Activated T-cell treated with anti-CD3 and anti-CD28 coated beads for 1 hour (primary cell): ENCODE measurements at places on chromosomes 13 and 19.

- DNase-seq = no peak
Measured at GRCh38 chr13:22447132-22447886, 733.5 kb upstream of the SGCG start.

DNA sequence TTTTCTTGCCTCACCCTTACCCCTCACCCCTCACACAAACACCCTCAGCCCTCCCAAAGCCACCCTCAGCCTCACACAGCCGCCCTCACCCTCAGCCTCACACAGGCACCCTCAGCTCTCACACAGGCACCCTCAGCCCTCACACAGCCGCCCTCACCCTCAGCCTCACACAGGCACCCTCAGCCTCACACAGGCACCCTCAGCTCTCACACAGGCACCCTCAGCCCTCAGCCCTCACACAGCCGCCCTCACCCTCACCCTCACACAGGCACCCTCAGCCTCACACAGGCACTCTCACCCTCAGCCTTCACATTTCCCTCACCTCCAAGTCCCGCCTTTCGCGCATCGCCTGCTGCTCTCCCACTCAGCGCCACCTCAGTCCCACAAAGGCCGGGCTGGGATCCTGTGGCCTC is 287 bp upstream of the ZSCAN22 start:
- no peak for DNase-seq

DNA sequence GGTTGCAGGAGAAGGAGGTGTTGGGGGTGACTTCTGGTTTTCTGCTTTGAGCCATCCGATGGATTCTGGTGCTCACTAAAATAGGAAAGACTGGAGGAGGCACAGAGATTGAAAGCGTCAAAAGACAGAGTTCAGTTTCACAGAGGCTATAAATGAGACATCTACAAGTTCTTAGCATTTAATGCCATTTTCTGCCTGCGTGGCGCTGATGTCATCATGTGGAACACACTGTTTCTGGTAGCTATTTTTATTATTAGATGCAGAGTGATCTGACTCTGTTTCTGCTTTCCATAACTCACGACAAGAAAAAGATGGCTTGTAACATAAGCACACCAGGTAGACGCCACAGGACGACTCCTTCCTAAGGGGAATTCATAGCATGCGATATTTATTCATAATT is 3.3 kb upstream of the SLC39A3 start:
- DNase-seq = no peak

- no peak for DNase-seq
Measured at GRCh38 chr13:47129461-47129860, 232.6 kb upstream of the HTR2A start.

DNA sequence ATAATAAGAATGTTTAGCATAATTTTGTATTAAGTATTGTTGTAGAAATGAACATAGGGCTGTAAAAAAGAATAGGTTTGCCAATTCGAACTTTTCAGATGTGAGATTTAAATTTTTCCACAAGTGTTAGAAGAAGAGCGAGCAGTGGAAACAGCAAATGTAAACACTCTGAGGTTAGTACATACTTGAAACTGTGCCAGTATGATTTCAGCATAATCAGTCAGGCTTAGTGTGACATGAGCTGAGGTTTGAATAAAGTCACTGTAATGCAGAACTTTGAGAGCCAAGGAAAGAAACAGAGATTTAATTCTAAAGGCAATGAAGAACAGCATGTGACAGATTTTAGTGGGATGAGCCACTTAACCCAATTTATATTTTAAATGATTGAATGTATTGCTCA is 2166.4 kb downstream of the PCDH9 start:
- no peak for DNase-seq

- no peak for DNase-seq
Measured at GRCh38 chr19:9735986-9736385, 32.6 kb downstream of the ZNF846 start.

- DNase-seq = no peak
Measured at GRCh38 chr19:17156947-17157302, 58.2 kb upstream of the USE1 start.

- DNase-seq = no peak
Measured at GRCh38 chr19:5057860-5058259, 88.9 kb downstream of the KDM4B start.

DNA sequence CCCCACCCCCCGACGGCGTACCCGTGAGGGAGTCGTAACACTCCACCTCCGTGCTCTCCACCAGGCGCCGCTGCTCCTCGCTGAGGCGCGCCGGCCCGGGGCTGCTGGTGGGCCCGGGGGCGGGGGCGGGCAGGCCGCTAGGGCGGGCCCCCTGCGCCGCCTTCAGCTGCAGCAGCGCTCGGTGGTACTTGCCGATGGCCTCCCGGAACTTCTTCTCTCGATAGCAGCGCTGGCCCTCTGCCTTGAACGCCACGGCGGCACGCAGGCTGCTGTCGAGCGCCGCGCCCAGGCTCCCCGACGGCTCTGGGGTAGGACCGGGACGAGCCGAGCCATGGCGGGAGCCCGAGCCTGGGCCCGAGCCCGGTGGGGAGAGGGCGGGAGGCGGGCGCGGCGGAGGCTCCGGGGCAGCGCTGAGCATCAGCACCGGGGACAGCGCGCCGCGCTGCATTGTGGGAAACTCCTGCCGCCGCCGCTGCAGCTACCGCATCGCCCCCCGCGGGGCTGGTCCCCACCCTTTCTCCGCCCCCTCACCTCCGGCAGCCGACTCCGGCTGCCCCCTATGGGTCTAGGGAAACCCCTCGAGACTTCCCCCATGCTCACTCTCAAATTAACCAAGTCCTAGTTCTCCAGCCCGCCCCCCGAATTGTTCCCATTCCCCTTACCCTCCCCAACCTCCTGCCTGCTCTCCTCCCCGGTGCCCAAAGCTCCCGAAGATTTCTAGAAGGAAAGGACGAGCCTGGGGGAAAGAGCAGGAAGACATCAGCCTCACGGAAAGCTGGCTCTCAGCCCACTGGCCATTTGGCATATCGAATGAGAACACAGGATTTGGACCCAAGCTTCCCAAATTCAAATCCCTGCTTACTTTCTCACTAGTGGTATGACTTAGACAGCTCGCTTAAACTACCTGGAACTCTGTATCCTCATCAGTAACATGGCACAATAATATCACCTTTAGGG is at the start of gene TTC9B:
TTC9B (minus strand) TSS at position 451 of the 957 bp plus-strand sequence; CDS start at position 448, 3 bp downstream.
- DNase-seq = peak; percentile 17

DNA sequence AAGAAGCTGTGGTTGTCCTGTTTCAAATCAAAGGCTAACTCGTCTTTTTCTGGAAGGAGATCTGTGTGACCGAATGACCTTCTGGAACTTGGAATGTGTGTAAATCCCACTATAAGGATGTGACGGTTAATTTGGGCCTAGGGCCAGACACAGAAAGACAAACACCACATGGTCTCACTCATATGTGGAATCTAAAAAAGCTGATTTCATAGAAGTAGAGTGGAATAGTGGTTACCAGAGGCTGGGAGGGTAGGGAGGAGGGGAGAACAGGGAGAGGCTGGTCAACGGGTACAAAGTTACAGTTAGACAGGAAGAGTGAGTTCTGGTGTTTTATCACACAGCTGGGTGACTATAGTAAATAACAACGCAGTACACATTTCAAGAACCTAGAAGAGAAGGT is 39.3 kb upstream of the RGCC start:
- DNase-seq = no peak

DNA sequence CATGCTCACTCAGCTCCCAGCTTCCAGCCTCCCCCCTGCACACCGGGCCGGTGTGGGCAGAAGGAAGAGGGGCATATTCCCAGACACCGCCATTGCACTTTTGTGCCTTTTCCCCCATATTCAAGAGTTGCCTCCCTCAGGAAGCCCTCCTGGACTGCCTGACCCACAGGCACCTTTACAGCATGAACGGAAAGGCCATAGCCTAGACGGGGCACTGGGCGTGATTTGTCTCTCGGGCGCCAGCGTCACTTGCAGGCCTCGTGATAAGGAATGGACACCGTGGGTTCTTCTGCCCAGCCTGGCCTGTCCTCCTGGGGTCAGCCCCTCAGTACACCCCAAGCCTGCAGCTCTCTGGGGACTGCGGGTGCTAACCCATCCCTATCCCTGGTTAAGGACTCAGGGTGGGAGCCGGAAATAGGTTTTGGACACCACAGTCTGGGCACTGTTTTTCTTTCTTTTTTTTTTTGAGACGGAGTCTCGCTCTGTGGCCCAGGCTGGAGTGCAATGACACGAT is 933 bp upstream of the UQCR11 start:
- DNase-seq = no peak

- no peak for DNase-seq
Measured at GRCh38 chr13:51887468-51887867, 25.7 kb downstream of the CCDC70 start.

GRCh38 chr19:7971553-7972520 is 28.4 kb upstream of the TIMM44 start:
- no peak for DNase-seq

GRCh38 chr13:99033814-99034213 is 56.0 kb upstream of the DOCK9 start:
- no peak for DNase-seq

- no peak for DNase-seq
Measured at GRCh38 chr19:53463263-53463662, 4.3 kb upstream of the ZNF813 start.

DNA sequence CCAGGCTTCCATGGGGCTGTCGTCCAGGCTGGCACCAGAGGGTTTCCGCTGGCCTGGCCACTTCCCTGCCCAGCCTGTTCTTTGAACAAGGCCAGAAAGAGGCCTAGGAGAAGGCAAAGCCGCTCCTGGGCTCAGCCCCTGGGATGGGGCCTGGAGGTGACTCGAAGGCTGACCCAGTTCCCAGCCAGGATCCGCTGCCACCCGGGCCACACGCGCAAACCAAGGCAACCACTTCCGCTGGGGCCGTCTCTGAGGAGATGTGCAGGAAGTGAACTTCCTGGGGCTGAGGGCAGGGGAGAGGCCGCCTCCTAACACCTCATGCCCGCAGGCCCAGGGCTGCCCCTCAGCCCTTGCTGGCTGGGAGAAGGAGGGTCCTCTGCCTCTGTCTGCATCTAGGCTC is 15.2 kb downstream of the PLEKHF1 start:
- peak; percentile 70 for DNase-seq

DNA sequence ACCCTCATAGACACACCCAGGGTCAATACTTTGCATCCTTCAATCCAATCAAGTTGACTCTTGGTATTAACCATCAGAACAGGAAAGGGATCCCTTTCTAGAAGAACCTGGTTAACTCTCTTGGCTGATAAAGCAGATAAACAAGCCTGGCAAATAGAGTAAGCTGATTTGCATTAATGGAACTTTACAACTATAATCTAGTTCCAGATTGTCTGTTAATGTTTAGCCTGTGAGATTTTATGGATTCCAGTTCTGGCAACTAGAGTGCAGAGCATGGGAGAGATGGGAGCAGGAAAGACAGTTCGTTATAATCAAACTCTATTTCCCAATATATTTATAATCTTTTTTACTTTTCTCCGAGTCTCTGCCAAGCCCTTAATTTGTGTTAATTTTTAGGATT is 272.6 kb upstream of the KLHL1 start:
- no peak for DNase-seq

- DNase-seq = no peak
Measured at GRCh38 chr13:40662866-40663265, 3.6 kb downstream of the FOXO1 start.

- DNase-seq = no peak
Measured at GRCh38 chr19:58350001-58350861, 3.1 kb downstream of the A1BG start.

- DNase-seq = no peak
Measured at GRCh38 chr19:6639439-6639838, 30.5 kb downstream of the TNFSF14 start.

- DNase-seq = no peak
Measured at GRCh38 chr19:291006-291521, at the start of gene PLPP2. Gene PLPP2, minus strand, starts transcription at chr19:291403. Its CDS starts 67 bp downstream, at chr19:291336.

DNA sequence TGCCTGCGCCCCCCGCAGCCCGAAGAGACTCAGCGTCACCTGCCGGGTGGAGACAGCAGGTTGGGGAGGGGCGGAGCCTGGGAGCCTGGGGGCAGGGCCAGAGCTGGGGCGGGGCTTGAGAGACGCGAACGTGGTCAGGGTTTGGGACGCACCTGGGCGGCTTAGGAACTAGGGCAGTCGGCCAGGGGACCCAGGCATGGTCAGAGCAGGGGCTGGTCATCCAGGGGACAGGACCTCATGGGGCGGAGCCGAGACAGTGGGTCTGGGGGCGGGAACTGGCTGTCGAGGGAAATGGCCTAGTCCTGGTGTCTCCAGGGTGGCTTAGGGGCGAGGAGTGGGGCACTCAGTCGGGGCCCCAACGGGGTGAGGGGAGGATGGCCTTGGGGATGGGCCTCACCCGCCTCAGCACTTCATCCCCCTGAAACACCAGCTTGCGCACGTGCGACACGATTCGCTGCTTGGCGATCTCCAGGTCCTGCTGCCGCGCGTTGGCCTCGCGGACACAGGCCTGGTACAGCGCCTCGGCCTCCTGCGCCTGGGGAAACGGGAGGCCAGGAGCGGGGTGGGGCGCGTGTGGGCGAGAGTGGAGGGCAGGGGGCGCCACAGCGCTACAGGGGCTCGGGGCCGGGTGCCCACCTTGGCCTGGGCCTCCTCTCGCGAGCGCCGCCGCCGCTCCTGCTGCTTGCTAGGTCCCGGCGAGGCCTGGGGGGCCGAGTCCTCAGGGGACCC is 5.8 kb downstream of the GMIP start:
- no peak for DNase-seq

GRCh38 chr19:30153326-30154210 is 211.5 kb downstream of the URI1 start:
- DNase-seq = no peak

GRCh38 chr13:63403733-63404132 is 1988.1 kb upstream of the PCDH20 start:
- DNase-seq = no peak

DNA sequence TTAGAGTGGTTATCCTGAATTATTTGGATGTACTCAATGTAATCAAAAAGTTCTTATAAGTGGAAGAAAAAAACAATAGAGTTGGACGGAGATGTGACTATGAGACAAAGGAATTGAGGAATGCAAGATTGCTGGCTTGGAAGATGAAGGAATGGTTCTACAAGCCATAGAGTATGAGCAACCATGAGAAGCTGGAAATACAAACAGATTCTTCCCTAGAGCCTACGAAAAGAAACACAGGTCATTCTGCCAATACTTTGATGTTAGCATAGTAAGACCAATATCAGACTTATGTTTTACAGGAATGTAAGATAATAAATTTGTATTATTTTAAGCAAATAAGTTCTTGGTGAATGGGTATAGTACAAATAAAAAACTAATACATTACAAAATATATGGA is 249.2 kb downstream of the DIAPH3 start:
- no peak for DNase-seq

DNA sequence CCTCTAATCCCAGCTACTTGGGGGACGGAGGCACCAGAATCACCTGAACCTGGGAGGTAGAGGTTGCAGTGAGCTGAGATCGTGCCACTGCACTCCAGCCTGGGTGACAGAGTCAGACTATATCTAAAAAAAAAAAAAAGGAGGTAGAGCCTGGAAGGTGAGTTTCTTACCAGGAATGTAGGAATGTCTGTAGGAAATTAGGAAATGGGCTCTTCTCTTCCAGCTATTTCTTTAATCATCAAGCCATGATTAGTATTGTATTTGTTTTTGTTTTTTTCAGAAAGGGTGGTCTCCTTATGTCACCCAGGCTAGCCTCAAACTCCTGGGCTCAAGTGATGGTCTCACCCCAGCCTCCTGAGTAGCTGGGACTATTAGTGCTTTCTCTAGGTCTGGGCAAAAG is 26.3 kb upstream of the SERP2 start:
- DNase-seq = no peak
